ENCODE measurements at places on chromosomes 13 and 19.

- DNase-seq = no peak
Measured at GRCh38 chr13:59447031-59447430, 716.7 kb downstream of the DIAPH3 start.

DNA sequence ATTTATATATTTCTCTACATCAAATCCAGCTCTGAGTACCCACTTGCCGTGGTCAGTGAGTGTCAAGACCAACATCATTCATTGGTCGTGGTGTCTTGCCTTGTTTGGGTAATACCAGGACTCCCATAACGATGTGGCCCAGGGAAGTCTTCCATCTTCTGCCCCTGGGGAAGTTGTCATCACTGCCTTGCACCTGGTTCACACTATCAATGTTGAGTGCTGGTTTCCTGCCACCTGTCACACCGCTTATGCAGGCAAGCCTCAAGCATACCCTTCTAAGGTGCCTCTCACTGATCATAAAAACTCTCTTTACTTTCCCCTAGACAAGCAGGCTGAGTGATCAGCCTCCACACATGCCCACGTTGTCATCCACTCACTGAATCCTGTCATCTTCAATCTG lies 382.4 kb downstream of the KCTD12 start:
- no peak for DNase-seq

DNA sequence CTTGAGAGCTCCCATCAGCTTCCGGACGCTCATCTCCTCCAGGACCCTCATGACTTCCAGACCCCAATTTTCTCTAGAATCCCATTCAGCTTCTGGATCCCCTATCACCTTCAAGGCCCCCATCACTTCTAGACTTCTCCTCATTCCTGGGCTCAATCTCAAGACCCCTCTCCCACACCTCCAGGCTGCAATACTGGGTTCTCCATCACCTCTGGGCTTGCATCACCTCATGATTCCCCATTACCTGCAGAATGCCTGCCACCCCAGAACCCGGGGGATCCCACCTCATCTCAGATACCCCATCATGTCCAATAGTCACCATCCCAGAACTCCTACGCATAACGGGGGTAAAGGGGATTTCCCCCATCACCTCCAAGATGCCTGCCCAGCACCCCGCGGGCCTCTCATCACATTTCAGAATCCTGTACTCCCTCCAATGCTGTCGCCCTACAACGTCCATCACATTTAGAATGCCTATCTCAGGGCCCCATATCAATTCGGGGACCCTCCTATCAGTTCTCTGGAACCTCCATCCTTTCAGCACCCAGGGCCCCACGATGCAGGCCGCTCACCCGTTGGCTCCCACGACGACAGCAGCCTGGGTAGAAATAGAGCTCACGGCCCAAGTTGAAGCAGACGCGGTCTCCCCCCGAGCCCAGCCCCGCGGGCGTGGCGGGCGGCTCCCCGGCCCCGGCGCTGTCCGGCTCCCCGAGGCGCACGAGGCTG lies 738 bp downstream of the DMWD start:
- no peak for DNase-seq

- no peak for DNase-seq
Measured at GRCh38 chr19:6779206-6779605, 6.7 kb downstream of the VAV1 start.

GRCh38 chr19:10898633-10899032 lies 27.3 kb downstream of the CARM1 start:
- no peak for DNase-seq
